ENCODE measurements at places on chromosomes 4 and X. TPM values are rescaled to one million over a fixed set of nuclear protein-coding genes. Genes with fewer than 3 reads are reported as not detected.

The STPG2 gene
- total RNA-seq = not detected

The GYG2 gene
- total RNA-seq = 8.1 TPM

The TGIF2LX gene
- total RNA-seq = not detected

The MAGEA2B gene
- not detected for total RNA-seq

The NR0B1 gene
- not detected for total RNA-seq

The FAM47E gene
- total RNA-seq = under 0.01 TPM

The PCDH7 gene
- 55.4 TPM for total RNA-seq

The ADGRA3 gene
- total RNA-seq = 10.8 TPM

The ZNF732 gene
- 0.53 TPM for total RNA-seq

The THAP9 gene
- 2.1 TPM for total RNA-seq

Measured in myometrial cell (primary cell).